GM10248 (cell line): ENCODE measurements at places on chromosomes 7 and 10.

- DNase-seq = no peak
These were observed 68.1 kb downstream of the CPEB3 start for GRCh38 chr10:92222603-92223262.

GRCh38 chr7:41374150-41374848, 328.6 kb downstream of the INHBA start:
- no peak for DNase-seq

GRCh38 chr7:55206235-55207029, 158.7 kb upstream of the LANCL2 start:
- DNase-seq = no peak

- peak; percentile 61 for DNase-seq
These were observed 3.4 kb downstream of the TACR2 start for GRCh38 chr10:69413221-69413865.

DNA sequence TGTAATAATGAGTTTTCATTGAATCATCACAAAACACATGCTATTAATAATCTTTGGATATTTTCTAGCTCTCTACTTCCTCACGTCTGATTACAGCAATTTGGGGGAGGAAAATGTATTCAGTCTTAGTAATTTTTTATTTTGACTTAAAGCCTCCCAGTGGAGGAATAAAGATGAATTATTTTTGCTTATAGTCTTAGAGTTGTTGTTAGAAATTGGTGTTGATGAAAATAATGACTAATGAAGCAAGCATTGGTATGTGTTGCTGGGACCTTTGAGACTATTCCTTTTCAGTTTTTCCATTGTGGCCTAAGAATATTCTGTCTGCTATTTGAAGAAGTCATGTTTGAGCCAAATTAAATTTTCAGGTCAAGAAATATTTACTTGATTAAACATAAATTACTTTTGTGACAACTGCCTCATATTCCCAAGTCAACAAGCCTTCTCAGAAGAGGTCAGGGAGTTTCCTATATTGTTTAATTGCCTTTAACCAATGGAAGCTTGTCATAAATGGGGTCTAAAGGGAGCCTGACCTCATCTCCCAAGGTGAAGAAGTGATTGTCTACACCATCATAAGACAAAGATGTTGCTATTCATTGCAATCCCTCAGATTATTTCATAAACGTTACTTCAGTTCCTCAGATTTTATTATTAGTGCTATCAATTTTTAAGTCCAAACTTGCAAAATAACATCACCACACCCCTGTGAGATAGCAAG, 90.0 kb downstream of the ST7 start:
- no peak for DNase-seq

DNA sequence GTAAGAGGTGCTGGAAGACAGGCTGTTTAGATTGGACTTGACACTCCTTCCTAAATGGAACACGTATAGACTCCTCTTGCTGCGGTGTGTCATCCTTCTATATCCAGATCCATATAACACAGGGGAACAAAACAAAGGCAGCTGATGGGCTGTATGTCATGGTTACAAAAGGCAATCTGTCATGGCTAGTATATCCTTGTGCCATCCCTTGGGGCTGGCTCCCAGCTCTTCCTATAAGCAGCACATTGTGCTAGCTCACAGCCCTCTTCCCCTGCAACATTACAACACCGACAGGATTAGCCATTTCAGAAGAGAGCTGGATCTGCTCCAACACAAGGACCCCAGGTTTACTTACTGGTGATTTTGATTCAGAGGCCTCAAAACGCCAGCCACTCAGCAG, 15.3 kb downstream of the LIPK start:
- no peak for DNase-seq

DNA sequence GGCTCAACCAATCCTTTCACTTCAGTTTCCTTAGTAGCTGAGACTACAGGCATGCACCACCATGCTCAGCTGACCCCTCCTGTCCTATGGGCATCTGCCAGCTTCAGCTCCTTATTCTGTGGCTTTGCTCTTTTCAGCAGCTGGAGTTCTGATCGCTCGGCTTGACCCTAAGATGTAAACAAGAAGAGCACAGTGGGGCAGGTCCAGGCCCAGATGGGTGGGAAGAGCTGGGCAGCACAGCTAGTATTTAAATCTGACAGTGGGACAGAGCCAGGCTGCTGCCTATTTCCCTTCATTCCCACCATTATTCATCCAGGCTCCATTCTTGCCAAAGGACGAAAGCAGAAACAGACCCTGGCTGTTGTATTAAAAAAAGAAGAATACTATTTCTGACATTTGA, 494.9 kb upstream of the PODXL start:
- DNase-seq = no peak

DNA sequence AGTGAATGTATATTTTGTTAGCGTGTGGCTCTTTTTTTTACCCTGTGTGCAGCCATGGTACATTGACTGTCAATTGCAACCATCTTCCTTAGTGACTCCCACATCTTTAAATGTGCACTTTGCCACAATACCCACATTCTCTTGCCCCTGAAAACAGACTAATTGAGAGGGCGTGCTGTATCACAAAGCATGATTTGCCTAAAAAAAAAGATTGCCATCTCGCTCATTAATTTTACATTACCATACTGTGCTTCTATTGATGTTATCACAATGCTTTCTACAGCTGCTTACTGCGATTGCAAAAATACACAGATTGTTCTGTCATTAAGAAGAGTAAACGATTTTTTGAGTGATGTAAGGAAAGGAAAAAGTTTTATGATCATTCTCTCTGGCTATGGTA, 613.1 kb upstream of the NRP1 start:
- DNase-seq = no peak
